ENCODE measurements at places on chromosomes 5 and 9.

- ATAC-seq = no peak
These were observed 158.3 kb downstream of the GIN1 start for GRCh38 chr5:102961671-102962070.

DNA sequence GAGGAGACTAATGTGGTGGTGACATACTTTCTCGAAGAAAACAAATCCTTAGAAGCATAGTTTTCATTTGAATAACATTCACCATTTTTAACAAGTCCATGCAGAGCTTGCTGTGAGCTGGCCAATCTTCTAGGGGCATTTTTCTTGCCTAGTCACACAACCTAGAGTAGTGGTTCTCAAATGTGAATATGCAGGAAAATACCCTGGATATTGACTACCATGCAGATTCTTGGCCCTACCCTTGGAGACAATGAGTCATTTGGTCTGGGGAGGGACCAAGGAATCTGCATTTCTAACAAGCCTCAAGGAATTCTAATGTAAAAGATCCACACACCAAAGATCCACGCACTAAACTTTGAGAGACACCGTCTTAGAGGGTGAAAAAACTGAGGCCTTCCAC, 23.5 kb downstream of the GDNF start:
- ATAC-seq = no peak

DNA sequence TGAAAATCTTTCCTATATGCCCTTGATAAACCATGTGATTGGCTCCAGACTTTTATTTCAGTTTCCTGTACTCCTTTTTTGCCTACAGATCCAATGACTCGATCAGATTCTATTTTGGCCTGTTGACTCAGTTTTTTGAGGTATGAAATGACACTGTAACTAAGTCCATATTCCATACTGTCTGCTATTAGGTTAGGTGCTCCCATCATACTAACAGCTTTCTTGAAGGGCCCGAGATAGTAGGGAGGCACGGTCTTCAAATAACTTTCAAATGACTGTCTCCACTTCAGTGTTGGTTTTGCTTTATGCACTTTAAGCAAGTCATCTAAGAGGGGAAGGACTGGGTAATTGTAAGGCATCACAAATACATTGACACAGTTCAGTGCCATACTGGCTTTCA, 295.4 kb upstream of the DAB2 start:
- no peak for ATAC-seq

DNA sequence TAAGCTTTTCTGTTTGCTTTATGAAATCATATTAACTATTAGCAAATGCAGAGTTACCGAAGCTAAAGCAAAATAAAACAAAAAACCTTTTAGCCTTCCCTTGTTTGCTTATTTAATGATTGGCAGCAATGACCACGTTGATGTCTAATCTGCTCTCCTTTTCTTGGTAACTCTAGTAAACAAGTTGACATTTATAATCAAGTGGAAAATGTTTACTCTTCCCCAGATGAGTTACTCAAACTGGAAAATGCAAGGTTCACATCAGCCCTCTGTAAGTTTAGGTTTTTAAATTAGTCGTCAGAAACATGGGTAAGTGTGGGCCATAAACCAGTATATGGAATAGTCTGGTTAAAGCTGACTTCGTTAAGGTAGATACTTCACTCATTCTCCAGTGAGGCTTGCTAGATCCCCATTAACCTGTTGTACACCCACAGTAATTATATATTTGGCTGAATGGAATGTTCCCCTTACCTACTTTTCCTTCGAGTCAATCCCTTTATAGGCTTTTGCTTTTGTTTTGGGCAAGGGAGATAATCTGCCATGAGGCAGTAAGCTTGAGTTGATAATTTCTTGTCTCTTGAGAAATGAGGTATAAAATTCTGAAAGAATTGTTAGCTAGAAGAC, 100.9 kb downstream of the GDNF start:
- no peak for ATAC-seq

DNA sequence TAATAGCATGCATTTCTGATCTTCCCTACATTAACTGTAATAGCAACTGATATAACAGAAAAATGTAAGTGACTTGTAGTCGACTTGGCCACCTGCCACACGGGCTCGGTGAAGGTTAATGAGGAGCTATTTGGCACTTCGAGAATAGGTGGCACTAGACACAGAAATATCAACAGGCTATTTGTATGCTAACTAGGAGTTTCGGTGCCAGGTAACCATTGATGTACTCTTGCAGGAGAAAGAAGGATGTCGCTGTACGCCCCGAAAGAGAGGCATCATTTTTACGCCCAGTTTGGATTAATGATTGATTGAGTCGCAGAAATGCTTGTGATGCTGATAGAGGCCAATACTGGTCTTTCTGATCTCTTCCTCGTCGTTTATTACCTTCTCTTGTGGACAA, 516 bp upstream of the DMRT2 start:
- no peak for ATAC-seq

GRCh38 chr5:124546643-124547042, 199.8 kb downstream of the ZNF608 start:
- ATAC-seq = no peak

- no peak for ATAC-seq
These were observed 1.7 kb upstream of the HBEGF start for GRCh38 chr5:140348104-140348503.

DNA sequence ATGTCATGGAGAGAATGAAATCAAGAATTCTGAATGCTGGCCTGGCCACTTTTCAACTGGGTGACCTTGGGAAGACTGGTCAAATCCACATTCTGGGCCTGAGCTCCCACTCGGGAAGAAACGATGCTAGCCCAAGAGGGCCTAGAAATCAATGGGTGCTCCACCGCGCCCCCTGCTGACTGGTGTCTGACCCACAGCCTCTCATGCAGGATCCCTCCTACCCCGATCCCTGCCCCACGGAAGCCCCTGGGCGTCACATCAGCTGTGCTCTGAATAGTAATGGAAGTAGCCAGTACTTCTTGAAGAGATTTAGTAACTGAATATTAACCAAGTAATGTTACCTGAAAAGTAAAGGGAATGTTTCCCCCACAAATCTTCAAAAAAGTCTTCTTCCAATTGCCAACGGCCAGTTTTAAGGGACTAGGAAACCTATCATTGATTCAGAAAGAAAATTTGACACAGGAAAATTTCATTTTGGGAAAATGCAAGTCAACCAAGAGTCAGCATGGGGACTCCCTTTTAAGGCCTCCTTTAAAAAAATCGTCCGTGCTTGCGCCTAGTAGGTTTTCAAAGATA, 43.9 kb downstream of the CRB2 start:
- no peak for ATAC-seq

DNA sequence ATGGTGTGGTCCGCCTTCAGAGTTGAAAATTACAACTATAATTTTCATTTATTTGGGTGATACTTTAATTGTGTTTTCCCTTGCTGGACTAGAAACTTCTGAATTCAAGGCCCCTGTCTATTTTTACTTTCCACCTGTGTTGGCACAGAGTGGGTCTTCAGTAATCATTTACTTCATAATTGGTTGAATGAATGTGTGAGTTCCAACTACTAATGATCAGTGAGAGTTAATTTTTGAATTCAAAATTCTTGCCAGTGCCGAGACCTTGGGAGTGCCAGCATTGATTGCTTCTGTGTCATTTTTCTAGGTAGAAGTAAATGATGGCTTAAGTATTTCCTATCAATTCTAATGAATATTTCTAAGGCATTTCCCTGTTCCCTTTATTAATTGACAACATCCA, 61.4 kb downstream of the PARP8 start:
- ATAC-seq = no peak

GRCh38 chr5:108797396-108797795, 49.7 kb downstream of the FER start:
- ATAC-seq = no peak

GRCh38 chr9:112811518-112811917, 61.0 kb downstream of the SNX30 start:
- ATAC-seq = no peak

GRCh38 chr5:135213466-135214239, 179.6 kb upstream of the PITX1 start:
- no peak for ATAC-seq

- peak; percentile 86 for ATAC-seq
These were observed 159.5 kb downstream of the C9orf152 start for GRCh38 chr9:110048403-110048975.

DNA sequence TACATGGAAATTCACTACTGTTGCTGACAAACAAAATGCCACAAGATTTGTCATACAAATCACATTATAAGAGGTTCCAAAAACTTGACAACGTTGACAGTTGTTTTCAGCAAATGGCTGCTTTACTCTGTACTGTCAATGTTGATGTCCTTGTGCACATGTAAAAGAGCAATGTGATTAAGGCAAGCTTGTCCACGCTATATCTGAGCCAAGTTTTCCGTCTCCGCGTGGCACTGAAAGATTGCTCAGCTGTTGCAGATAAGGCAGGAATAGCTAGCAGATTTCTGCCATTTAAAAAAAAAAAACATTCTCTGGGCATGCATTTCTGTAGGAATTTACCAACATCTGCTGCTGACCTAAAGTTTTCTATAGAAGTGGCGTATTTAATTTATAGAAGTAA, 46.4 kb upstream of the MEF2C start:
- no peak for ATAC-seq

GRCh38 chr5:133390416-133391353, 221.7 kb downstream of the FSTL4 start:
- no peak for ATAC-seq

DNA sequence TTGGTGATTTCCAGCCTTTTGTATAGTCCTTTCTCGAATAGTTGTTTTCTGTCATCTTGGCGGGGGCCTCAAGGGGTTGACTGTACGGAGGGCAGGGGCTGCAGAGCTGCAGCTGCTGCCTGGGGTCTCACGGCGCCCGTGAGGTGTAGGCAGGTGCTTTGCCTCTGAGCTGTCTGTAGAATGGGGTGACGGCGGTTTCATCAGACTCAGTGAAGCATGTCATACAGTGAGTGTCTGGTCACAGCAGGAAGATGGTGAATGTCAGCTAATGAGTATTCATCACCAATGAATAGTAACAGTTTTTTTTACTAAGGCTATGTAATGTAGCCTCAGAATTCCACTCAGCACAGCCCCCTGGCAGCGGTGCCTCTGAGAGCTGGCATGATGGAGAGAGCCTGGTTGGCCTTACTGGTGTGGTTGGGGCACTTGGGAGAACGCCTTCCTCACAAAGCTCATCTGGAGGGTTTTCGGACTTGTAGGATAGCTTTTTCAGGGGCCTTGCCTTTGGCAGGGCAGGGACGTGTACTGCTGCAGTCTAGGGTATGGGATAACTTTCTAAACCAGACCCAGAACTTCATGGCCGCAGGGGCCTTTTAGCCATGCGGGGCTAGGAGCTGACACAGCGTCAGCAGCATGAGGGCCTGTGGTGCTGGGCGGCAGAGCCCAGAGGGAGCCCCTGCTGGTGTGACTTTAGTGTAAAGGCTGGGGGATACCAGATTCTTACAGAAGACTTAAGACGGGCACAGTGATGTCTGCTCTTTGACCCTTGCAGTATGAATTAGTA, 15.0 kb downstream of the TENT4A start:
- ATAC-seq = peak; percentile 82

DNA sequence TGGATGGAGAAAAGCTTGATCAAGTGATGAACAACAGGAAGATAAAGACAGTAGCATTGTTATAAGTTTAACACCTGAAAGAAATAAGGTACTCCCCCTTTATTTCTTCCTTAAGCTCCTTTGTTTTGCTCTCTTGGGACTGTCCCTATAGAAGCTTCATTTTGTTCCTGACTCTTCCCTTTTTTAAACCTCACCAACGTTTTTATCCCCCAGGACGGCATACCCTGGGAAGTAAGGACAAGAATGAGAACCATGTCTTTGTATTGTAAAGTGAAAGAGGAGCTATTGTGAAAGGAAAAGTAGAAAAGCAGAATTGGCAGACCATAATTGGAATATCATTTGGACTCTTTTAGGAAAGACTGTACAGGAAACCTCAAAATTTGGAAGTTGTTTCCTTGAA, 1368.6 kb upstream of the C9orf72 start:
- no peak for ATAC-seq

DNA sequence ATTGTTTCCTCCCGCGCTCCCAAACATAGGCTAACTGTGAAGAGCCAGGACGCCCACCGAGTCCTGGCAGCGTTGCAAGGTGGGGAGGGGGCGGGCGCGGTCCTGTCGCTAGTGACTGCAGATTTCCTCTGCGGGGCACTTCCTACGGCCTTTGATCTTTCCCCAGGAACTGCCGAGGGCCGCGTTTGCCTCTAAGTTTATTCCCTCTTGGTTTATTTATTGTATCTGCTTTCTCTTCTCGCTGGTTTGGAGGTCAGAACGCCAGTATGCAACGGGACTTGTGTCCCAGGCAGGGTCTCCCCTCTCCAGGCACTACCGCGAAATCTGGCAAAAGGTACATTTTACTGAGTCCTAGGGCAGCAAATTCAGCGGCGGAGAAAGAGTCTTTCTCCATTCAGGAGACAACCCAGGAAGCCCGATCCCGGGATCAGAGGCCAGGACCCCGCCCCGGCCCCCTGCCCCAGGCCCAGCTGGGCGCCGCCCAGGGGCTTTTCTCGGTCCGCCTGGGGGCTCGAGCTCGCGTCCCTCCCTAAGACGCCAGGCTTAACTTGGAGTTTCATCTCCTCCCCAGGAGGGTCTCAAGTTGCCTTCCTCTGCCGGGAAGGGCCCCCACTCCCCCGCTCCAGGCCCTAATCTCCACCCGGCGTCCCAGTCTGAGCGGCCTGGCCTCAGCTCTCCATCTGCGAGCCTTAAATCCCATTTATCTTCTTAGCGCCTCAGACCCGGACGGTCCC, 884 bp upstream of the EGFLAM start:
- ATAC-seq = no peak

DNA sequence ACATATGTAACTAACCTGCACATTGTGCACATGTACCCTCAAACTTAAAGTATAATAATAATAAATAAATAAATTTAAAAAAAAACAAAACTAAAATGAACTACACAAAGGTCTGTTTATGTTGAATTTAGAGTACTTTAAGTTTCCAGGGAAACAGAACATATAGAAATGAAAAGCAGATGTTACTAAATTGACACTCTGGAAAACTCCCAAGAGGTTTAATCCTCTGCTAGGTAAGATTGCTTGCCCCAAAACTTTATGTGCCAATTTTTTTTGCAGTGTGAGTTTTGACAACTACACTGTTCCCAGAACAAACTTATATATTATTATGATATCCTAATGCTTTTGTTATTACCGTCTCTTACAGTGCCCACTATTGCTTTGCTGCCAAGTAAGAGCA, 134.3 kb upstream of the MRPS30 start:
- ATAC-seq = no peak

DNA sequence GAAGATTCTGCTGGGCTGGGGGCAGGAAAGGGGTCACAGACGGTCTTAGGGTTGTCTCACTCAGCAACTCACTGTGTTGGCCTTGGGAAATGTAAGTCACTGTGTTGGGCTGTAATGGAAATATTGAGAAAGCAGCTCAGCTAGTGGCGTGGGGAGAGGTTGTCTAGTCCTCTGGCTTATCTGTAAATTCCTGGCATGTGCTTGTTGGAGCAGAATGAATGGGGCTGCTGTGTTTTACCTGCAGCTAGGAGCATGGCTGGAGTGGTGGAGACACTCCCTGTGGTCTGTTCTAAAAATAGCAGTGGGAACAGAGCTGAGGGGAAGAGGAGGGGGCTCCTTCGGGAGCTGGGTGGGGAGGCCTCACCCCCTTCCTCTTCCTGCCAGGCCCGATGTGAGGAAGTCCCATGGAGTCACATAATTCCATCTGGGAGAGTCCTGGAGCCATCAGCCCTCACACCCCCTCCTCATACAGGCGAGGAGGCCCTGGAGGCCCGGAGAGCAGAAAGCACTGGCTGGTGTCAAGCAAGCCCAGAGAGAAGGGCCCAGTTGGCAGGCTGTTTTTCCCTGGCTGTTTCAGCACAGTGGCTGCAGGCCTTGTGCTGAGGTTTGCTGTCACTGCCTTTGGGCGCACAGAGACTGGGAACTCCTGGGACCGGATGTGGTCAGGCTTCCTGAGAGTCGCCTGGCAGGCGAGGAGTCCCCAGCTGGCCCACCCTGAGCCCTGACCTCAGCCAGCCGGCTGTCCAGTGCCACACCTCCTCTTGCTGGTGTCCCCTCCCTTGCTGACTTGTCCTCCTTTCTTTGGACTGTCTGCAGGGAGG, 84.9 kb downstream of the RGS3 start:
- ATAC-seq = peak; percentile 80
